ENCODE measurements at places on chromosomes 3 and 15. TPM values are rescaled to one million over a fixed set of nuclear protein-coding genes. Genes with fewer than 3 reads are reported as not detected.

- no peak for DNase-seq
Measured at GRCh38 chr3:45181496-45181895, 35.3 kb upstream of the CDCP1 start.

DNA sequence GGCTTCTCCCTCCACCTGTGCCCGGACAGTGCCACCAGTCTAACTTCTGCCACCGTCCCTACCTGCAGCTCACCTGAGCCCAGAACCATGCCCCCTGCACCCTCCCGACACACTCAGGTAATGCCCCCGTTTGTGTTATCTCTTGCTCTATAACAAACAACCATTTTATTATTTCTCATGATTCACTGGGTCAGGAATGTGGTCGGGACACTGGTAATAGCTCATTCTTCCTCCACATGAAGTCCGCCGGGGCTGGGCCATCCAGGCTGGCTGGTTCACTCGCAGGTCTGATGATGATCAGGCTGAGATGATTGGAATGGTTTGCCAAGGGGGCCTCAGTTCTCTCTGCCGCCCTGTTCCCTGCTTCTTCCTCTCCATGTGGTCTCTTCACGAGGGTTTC lies 20.3 kb upstream of the NR2E3 start:
- no peak for DNase-seq

- no peak for DNase-seq
Measured at GRCh38 chr15:63905131-63905530, 71.4 kb upstream of the HERC1 start.

DNA sequence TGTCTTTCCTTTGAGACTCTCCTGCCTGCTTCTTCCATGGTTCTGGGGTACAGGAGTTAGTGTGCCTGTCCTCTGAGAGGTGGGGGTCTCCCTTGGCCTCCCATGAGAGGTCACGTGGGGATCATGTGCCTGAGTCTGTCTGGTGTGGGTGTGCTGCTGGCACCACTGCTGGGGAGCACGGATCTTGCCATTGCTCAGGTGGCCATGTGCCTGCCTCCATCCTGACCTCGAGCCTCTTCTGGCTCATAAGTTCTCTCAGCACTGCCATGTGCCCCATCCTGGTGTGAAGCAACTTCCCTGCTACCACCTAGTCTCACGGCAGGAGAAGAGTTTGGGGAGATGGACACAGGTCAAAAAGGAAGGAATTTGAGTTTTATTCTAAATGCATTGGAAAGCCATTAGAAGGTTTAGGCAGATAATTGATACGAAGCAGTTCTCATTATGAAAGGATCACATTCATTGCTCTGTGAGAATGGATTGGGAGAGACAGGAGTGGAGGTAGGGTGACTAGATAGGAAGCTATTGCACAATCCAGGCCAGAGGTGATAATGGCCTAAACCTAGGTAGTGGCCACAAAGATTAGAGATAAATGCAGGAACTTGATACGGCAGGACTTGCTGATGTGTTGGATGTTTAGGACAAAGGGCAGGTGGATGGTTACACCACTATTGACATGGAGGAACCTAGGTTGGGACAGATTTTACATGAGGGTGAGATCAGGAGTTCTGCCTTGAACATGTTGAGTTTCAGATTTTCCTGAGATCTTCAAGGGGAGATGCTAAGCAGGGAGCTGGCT lies 173.0 kb upstream of the RORA start:
- no peak for DNase-seq

The REC114 gene
- total RNA-seq = not detected

The TNFAIP8L3 gene
- total RNA-seq = 3.2 TPM
